CD8-positive, alpha-beta memory T cell (primary cell): ENCODE measurements at places on chromosomes 5 and 9. TPM values are rescaled to one million over a fixed set of nuclear protein-coding genes. Genes with fewer than 3 reads are reported as not detected.
A peak's percentile ranks its signal among the peaks of the same experiment; 100 is the strongest.

The PCDHGA1 gene
- 0.07 TPM for total RNA-seq

The BARHL1 gene
- not detected for total RNA-seq

DNA sequence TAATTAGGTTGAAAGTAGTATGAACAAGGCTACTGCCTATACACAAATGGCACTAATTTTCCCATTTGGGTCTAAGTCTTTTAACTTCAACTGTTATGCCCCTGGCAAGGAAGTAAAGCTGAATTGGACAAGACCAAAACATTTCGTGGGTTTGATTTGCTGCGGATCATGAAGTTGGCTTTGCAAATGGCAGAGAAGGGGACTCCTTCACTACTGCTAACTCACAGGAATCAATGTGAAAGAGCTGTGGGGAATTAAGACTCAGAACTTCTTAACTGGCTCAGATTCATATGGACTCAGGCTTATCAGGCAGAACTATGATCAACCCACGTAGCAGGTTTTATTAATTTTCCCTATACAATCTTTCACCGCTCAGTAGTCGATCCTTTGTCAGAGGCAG is 73.8 kb upstream of the IFNE start:
- DNase-seq: no peak

DNA sequence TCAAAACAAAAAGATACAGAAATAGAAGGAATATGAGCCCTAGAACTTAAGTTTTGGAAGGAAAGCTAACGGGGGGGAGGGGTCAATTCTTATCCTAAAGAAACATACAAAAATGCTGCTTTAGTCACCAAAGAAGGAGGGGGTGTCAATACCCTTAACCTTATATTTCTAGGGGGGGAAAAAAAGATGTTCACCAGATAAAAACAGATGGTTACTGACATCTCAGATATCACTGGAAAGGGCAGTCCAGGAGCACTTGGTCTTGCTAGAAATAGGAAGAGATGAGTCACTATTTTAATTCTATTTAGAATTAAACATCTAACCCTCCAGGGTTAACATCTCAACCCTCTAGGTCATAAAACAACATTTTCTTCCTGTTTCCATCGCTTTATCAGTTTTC is 1.7 kb downstream of the DIAPH1 start:
- no peak for DNase-seq

DNA sequence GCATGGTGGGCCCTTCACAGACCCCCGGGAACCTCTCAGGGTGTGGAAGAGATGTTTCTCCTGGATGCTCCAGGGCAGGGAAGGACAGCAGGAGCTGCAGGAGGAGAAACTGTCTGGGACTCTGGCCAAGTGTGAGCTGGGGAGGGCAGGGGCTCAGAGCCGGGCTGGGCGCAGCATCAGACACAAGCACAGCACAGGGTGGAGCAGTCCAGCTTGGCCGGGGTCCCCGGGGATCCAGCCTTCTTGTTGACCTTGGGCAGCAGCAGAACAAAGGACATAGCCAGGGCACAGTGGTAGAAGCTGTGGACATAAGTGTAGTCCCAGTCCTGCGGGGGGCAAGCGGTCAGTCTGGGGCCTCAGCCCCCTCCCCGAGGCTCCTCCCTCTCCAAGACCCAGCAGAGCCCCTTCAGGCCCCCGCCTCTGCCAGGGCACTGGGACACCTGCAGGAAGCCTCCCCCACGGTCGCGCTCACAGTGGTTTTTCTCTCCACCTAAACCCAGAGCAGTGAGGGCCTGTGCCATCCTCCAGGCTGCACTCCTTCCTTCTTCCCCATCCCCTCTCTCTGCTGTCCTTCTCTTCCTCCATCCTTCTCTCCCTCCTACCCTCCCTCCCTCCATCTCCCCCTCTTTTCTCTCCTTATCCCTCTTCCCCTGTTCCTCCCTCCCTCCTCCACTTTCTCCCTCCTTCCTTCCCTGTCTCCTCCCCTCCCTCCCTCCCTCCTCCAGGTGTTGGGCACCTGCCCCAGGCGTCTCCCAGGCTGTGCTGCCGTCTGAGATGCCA is 10.1 kb downstream of the MYMK start:
- DNase-seq: no peak

The KIF12 gene
- not detected for total RNA-seq

GRCh38 chr5:11174591-11174990 is 413.6 kb upstream of the DAP start:
- no peak for DNase-seq

DNA sequence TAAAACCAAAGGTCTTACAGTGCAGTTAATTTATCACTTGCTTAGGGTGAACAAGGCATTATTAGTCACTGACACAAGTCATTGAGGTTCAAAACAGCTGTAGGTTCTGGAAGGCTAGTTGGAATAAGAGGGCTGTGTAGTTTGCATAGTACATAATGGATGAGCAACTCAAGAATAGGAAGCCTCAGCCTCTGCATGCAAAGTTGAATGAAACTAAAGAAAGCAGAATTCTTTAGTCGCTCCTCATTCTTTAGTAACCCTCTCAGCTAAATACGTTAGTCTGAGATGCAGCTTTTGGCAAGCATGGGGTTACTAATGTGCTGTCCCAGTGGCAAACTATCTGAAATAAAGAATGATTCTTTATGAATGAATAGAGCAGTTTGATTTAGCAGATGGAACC is 74.2 kb downstream of the ADGRV1 start:
- DNase-seq: no peak

DNA sequence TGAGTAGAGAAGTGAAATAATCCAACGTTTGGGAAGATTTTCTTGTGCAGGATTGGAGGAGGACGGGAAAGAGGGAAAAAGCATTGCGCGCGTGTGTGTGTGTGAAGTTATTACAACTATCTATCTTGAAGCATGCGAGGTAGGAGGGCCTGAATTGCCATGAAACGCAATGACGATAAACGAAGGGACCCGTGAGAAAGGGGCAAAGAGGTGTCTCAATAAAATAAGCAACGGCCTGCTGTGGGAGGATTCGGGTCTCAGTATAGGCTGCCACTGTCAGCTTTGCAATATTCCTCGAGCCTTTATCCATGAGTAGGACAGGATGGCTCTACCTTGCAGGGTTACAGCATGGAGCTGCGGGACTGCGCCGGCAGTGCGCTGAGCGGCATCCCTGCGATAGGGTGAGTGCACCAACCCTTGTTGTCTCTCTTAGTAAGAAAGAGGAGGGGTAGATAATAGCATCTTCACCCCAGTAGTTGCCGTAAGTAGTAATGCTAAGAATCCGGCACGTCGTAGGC is 631 bp upstream of the RCL1 start:
- no peak for DNase-seq

GRCh38 chr9:95815133-95815532 is 60.4 kb upstream of the ERCC6L2 start:
- DNase-seq: no peak

DNA sequence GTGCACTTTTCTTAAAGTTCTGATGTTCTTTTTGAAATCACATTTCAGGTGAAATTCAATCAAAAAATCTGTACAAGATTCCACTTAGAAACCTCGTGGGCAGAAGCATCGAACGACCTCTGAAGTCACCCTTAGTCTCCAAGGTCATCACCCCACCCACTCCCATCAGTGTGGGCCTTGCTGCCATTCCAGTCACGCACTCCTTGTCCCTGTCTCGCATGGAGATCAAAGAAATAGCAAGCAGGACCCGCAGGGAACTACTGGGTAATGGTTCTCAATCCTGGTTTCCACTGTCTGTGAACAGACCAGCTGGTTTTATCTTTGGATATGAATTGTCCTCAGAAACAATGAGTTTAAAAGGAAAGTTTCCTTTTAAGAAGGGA is 8.1 kb upstream of the SLC2A8 start:
- no peak for DNase-seq

GRCh38 chr9:106376689-106377088 is 486.3 kb upstream of the ZNF462 start:
- DNase-seq: no peak

- no peak for DNase-seq
These were observed 123.4 kb upstream of the STC2 start for GRCh38 chr5:173451651-173452050.

The LCN6 gene
- total RNA-seq: not detected

The TAF1L gene
- not detected for total RNA-seq

DNA sequence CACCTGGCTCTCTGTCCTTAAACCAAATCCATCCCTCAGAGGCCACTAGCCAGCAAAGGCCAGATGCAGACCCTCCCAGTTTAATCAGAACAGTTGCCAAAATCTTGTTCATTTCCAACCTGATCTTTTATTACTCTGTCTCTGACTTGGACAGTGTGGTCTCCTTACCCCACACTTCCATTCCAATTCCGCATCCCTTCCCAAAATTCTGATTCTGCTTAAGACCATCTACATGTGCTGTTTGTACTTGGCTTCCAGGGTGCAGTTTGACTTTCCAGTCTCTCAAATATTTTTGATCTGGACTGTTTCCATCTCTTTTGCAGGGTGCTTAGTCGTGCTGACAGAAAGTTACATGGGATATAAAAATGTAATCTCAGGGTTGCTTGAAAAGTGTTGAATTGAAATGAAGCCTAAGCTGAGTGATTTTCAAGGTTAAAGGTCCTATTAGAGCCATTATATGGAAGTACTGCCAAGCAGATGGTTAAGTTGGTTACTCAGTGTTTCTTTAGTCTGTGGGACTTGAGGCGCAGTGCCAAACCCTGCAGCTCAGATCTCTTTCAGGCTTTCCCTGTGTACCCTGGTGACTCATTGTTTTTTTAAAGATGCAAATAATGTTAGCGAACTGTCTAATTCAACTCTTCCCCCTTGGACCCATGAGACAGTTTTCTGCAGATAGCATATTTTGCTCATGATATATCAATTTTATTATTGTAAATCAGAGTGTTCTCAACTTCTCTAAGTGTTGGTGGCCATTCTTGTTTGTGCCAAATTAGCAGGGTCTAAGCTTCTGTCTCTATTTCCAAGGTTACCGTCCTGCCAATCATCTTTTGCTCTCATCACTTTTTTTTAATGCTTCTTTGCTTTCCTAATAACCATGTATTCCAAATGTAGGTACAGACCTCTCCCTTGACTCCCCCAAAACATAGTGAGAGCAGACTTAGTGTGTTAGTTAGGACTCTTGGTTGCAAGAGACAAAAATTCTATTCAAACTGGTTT is 18.2 kb upstream of the DCP2 start:
- no peak for DNase-seq

- DNase-seq: peak; percentile 94
These were observed 5.9 kb downstream of the CYFIP2 start for GRCh38 chr5:157271740-157272271.

- DNase-seq: no peak
These were observed 7.0 kb upstream of the RASA1 start for GRCh38 chr5:87260604-87261192.

The IL5 gene
- 84.3 TPM for total RNA-seq

GRCh38 chr9:84711936-84712335 is 42.4 kb downstream of the NTRK2 start:
- no peak for DNase-seq

GRCh38 chr5:12480487-12480886 is 576.2 kb upstream of the CTNND2 start:
- DNase-seq: no peak

- no peak for DNase-seq
These were observed 74.1 kb upstream of the CLINT1 start for GRCh38 chr5:157933005-157933404.
